ENCODE measurements at places on chromosomes 11 and 22.

DNA sequence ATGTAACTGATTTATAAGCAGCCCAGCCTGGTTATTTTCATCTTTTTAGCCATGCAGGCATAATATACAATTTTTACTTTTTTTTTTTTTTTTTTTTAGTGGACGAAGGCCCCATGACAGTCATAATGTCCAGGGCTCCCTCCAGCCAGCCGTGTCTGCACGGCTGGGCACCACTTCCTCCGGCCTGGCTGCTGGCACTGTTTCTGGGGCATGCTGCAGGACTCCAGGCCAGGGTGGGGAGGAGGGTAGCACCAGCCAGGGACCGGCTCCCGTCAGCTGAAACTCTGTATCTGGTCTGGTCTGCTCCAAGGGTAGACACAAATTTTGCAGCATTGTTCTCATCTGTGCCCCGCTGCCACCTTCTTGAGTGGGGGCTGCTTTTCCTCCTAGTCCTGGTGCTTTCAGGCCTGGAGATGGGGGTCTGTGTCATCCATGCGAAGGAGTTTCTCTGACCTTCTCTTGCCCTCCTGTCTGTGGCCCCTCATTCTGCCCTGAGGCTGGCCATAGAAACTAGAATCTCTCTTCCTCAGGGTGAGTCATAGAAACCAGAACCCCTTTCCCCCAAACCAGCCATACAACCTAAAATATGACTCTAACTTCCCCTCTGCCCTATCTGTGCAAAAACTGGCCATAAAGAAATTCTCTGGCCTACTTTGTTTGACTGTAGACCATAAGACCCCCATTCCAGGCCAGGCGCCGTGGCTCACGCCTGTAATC, 9.2 kb upstream of the RRP7A start:
- no peak for DNase-seq

DNA sequence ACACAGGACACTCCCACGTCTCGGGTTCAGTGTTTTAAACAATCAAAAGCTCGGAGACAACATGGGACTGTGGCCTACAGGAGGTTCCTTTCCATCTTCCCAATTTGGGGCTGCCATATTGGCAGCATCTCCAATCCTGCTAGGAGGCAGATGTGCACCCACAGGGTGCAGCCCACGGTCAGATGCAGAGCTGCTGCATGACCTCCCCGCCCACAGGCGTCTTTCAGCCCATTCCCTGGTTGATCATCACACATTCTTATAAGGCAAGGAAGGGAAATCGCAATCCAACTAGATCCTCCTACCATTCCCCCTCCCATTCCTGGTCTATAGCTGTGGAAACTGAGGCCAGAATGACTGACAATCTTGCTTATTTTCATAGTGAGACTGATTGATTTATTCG, 121.4 kb downstream of the MICAL3 start:
- DNase-seq = no peak

DNA sequence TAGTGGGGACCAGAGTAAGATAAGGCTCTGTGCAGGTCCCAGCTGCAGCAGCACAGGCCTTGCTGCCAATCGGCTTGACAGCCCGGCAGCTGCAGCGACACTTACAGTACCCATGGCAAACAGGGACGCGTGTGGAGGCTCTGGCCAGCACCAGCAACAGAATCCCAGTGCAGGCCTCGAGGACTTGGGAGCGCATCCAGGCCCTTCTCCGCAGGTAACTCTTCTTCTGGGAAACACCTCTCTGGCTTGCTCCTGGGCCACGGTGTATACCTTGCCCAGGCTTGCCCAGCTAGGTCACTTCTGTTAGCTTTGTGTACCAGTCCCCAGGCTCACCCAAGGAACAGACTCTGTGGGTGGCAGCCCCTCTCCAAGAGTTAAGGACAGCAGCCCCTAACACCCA, 126.7 kb downstream of the CTTN start:
- DNase-seq = no peak

DNA sequence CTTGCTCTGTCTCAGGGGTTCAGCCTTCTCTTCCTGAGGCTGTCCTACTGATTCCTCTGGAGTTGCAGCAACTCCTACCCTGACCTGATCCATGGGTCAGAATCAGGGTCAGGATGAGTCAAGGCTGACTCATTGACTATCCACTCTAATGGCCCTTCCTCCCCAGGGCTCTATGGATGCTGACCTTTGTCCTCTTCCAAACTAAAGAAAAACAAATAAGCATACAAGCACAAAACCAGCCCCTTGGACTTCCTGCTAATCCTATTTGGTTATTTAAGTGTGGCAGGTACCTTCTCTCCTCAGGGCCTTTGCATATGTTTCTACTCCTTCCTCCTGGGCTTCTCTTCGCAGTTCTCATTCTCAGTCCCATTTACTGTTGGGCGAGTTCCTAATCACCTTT, 204.5 kb upstream of the NAV2 start:
- DNase-seq = no peak

GRCh38 chr11:45646275-45646927, 19.0 kb downstream of the CHST1 start:
- DNase-seq = peak; percentile 1

- no peak for DNase-seq
Observed at GRCh38 chr22:50665738-50666137, 6.9 kb upstream of the SHANK3 start.
